Body of pancreas (tissue), 4 donors: ENCODE measurements at places on chromosomes 13 and 19. TPM values are rescaled to one million over a fixed set of nuclear protein-coding genes. Genes with fewer than 3 reads are reported as not detected.
A peak's percentile ranks its signal among the peaks of the same experiment; 100 is the strongest.

- H3K4me3 ChIP-seq, result no peak overlapping the region
- DNase-seq, result peak; percentile 19
- H3K36me3 ChIP-seq, result no peaks in the 10 kb centered on the region
- H3K4me1 ChIP-seq, result peaks cover 19% of the 10 kb centered on the region
- H3K27ac ChIP-seq, result no peak overlapping the region
Measured at GRCh38 chr13:80030491-80030890, 310.4 kb downstream of the SPRY2 start.

GRCh38 chr13:32650705-32651311 lies 64.6 kb downstream of the PDS5B start:
- no peak overlapping the region for H3K4me3 ChIP-seq
- DNase-seq, result peak; percentile 53
- H3K27me3 ChIP-seq, result no peaks in the 10 kb centered on the region
- no peaks in the 10 kb centered on the region for H3K36me3 ChIP-seq
- no peak overlapping the region for H3K27ac ChIP-seq
- no peaks in the 10 kb centered on the region for H3K4me1 ChIP-seq

GRCh38 chr13:77745784-77746183 lies 48.3 kb downstream of the SLAIN1 start:
- H3K36me3 ChIP-seq, result peaks cover 2% of the 10 kb centered on the region
- no peaks in the 10 kb centered on the region for H3K27me3 ChIP-seq
- no peak overlapping the region for H3K4me3 ChIP-seq
- H3K27ac ChIP-seq, result no peak overlapping the region
- peaks cover 18% of the 10 kb centered on the region for H3K4me1 ChIP-seq

DNA sequence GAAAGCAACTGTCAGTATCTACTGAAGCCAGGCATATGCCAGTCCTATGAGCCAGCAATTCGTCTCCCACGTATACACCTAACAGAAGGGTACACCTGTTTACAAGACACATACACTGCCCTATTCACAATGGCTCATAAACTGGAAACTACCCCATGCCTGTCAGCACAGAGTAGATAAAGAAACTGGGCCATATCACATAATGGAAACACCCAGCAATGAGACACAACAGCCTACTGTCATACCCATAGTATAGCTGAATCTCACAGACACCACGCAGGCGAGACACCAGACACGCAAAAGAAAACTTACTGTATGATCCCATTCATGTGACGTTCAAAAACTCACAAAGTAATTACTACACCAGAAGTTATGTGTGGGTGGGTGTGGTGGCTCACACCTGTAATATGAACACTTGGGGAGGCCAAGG lies 15.7 kb downstream of the NOSIP start:
- H3K27ac ChIP-seq, result peak overlapping the region; percentile 27
- H3K4me3 ChIP-seq, result no peak overlapping the region
- no peak for DNase-seq
- H3K27me3 ChIP-seq, result no peaks in the 10 kb centered on the region

- H3K4me3 ChIP-seq, result no peak overlapping the region
- no peaks in the 10 kb centered on the region for H3K27me3 ChIP-seq
- no peak overlapping the region for H3K27ac ChIP-seq
- no peaks in the 10 kb centered on the region for H3K36me3 ChIP-seq
Measured at GRCh38 chr19:1840541-1841115, 7.7 kb downstream of the REXO1 start.

DNA sequence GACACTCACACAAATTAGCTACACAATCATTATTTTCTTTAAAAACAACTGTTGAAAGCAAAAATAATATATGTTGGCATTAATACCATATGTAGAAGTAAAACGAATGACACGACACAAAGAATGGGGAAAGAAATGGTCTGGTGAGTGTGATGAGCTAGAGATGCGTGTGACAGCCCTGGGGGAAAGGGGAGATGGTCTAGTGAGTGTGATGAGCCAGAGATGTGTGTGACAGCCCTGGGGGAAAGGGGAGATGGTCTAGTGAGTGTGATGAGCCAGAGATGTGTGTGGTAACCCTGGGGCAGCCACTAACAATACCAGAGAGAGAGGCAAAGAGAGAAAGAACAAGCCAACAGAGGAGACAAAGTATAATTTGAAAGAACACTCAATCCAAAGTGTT lies 22.3 kb upstream of the LAMP1 start:
- no peaks in the 10 kb centered on the region for H3K27me3 ChIP-seq
- no peak overlapping the region for H3K27ac ChIP-seq
- H3K36me3 ChIP-seq, result no peaks in the 10 kb centered on the region
- no peak for DNase-seq
- H3K4me3 ChIP-seq, result no peak overlapping the region
- H3K4me1 ChIP-seq, result no peaks in the 10 kb centered on the region

DNA sequence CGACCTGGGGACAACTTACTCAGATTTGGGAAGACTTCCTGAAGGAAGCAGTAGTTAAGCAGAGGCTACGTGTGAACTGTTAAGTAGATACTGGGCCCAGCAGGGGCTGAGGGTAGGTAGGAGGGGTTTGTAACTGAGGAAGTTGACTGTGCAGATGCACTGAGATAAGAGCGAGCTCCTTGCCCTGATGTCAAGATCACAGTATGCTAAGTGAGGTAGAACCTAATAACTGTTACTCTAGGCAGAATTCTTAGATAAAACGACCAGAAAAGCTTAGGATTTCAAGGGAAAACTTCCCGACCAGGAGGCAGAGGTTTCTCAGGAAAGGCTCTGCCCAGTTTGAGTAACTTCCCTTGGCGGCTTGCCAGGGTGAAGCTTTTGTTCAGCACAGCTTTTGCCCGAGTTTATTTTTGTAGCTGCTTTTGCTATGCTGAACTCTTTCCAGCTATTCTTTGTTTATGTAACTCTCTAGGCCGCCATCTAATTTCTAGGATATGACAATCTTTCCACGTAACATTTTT lies 632.1 kb downstream of the DIAPH3 start:
- H3K4me1 ChIP-seq, result peaks cover 17% of the 10 kb centered on the region
- H3K27ac ChIP-seq, result peak overlapping the region; percentile 55

GRCh38 chr19:31354316-31354715 lies 5.1 kb upstream of the TSHZ3 start:
- H3K4me1 ChIP-seq, result peaks cover 16% of the 10 kb centered on the region
- H3K27me3 ChIP-seq, result no peaks in the 10 kb centered on the region
- DNase-seq, result no peak
- H3K27ac ChIP-seq, result no peak overlapping the region
- H3K4me3 ChIP-seq, result no peak overlapping the region

GRCh38 chr13:110015253-110015652 lies 228.9 kb upstream of the IRS2 start:
- peak; percentile 91 for DNase-seq
- H3K36me3 ChIP-seq, result no peaks in the 10 kb centered on the region
- no peak overlapping the region for H3K4me3 ChIP-seq

GRCh38 chr13:66716538-66716937 lies 513.6 kb downstream of the PCDH9 start:
- H3K36me3 ChIP-seq, result no peaks in the 10 kb centered on the region
- H3K4me1 ChIP-seq, result no peaks in the 10 kb centered on the region
- no peak overlapping the region for H3K4me3 ChIP-seq

DNA sequence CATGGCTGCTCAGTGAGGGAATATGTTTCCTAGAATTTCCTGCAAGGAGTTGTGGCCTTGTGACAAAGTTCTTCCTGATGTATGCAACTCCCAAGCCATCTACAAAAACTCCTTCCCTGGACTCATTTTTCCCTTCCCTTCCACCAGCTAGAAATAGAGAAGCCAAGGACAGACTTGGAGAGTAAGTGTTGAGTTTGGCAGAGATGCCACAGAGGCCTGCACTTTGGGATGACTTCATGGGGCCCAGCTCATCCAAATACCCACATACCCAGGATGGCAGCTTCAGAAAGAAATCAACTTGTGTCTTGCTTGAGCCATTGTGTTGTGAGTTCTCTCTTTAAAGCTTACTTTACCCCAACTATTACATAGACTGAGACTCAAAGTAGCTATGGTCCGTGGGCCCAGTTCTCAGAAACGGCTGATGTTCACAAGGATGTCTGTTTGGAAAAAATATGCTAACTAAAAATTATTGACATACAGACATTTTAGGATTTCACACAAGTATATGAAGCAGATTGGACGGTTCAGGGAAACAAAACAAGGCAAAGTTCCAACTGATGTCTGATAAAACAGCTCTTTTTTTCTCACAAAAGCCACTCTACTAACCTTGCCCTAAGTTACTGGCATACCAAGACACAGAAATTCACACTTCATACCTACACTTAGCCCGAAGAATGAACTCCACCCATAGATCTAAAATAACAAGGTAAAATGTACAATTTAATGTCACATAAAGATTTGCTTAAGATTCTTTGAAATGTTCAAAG lies 107.9 kb downstream of the NALCN start:
- H3K27me3 ChIP-seq, result no peaks in the 10 kb centered on the region
- no peaks in the 10 kb centered on the region for H3K36me3 ChIP-seq
- no peak overlapping the region for H3K27ac ChIP-seq
- DNase-seq, result no peak

DNA sequence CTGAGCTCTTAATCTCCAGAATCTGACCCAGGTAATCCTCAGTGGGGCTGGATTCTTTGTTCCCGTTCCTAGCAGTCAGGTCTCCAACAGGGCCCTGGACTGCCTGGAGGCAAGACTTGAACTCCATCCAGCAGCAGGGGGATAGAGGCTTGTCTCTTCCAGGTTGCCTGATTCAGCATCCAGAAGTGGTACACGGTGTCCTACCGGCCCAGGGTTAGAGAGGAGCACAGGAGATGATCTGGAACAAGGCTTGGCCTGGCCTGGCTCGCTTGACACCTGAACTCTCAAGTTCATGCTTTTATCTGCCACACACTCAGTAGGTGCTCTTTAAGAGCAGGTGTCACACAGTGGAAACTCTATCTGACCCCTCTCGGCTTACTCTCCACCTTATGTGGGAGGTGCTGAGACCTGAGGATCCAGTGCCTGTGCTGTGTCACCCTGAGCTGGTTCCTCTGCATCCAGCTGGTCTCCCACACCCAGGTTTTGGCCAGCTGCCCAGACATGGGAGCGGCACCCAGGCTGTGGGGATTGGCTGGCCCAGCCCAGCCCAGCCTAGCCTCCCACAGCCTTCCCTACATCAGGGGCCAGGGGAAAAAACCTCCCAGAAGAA lies at the start of gene CYP4F3:
CYP4F3 (plus strand) TSS at position 604 of the 610 bp plus-strand sequence. CDS start 519 bp downstream, outside the sequence.
- no peaks in the 10 kb centered on the region for H3K36me3 ChIP-seq
- H3K27me3 ChIP-seq, result no peaks in the 10 kb centered on the region
- no peaks in the 10 kb centered on the region for H3K4me1 ChIP-seq
- H3K4me3 ChIP-seq, result no peak within 1 kb of the TSS
- no peak within 1 kb of the TSS for H3K27ac ChIP-seq

GRCh38 chr13:31595563-31595962 lies 143.8 kb upstream of the RXFP2 start:
- H3K36me3 ChIP-seq, result no peaks in the 10 kb centered on the region
- DNase-seq, result no peak
- no peaks in the 10 kb centered on the region for H3K4me1 ChIP-seq

DNA sequence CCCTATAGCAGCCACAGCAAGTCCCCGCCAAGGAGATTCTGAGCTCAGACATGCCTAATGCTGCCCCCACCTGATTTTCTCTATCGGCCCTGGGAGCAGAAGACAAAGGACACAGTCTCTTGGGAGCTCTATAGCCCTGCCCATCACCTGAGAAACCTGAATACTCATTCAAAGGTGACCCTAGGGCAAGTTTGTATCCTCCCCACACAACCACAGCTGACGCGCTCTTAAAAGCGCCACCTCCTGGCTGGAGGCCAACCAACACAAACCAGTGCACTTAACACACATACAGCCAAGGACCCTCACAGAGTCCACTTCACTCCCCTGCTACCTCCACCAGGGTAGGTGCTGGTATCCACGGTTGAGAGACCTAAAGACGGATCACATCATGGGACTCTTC lies 8.8 kb upstream of the IGFL4 start:
- peak; percentile 10 for DNase-seq
- no peak overlapping the region for H3K4me3 ChIP-seq
- no peaks in the 10 kb centered on the region for H3K36me3 ChIP-seq
- no peaks in the 10 kb centered on the region for H3K4me1 ChIP-seq

DNA sequence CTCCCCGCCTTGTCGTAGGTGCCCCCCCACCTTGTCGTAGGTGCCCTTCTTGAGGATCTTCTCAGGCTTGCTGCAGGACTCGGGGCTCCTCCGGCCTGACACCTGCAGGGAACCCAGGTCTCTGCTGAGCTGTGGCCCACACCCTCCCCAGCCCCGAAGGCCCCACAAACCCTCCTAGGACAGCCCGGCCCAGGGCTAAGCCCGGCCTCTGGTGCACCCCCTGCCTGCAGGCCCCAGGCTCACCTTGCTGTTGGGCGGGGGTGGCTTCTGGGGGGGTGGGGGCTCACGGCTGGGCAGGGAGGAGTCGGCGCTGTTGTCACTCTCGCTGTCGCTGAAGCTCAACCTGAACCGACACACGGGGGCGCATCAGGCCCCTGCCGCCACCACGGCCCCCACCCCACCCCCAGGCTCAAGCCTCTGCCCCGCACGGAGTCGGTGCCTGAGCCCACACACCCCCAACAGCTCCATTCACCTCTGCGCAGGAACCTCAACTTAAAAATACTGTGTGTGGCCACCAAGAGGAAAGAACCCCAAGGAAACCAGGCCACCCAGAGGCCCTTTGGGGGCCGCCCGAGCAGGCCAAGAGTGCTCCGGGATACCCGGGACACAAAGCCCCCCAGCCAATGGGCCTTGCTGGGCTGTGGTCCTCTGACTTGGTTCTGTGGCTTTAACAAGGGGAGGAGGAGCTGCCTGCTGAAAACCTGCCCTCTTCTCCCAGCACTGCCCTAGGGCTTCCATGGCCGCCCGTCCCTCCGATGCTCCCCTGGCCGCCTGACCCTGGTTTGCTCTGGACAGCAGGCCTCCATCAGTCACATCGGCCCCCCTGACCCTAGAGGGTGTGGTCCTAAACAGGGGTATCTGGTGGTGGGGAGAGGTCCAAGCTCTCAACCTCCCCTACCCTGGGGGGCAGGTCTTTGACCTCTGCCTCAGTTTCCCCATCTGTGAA lies 65.8 kb downstream of the MLLT1 start:
- no peak overlapping the region for H3K4me3 ChIP-seq
- no peak for DNase-seq
- H3K36me3 ChIP-seq, result no peaks in the 10 kb centered on the region

DNA sequence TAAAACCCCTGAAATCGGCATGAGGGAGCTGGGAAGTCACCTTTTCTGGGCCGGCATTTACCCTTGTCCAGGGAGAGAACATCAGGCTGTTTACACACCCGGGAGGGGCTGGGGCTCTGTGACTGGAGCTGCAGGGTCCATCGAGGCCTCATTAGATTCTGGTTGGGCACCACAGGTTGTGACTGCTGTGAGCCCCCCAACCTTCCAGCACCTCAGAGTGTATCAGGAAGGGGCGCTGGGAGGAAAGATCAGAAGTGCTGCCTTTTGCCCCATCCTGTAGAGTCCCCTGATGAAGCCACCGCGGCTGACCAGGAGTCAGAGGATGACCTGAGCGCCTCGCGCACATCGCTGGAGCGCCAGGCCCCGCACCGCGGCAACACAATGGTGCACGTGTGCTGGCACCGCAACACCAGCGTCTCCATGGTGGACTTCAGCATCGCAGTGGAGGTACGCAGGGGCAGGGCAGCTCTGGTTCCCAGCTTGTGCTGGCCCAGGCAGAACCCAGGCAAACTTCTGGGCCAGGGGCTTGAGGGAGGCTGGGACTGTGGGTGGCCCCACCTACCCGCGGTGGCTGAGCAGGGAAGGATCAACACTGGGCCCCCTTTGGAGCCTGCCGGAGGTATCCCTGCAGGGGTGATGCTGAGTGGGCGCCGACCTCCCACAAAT lies 136.4 kb downstream of the STK24 start:
- H3K36me3 ChIP-seq, result no peaks in the 10 kb centered on the region
- no peak for DNase-seq
- no peaks in the 10 kb centered on the region for H3K27me3 ChIP-seq
- no peak overlapping the region for H3K4me3 ChIP-seq
- H3K27ac ChIP-seq, result no peak overlapping the region

The PABPC3 gene
- total RNA-seq, result not detected

The ALKBH7 gene
- total RNA-seq, result 41.2 TPM

The MEIS3 gene
- total RNA-seq, result 1.3 TPM

The STARD13 gene
- total RNA-seq, result 29.7 TPM

The KIR3DL1 gene
- not detected for total RNA-seq

The TUBA3C gene
- not detected for total RNA-seq

The TTYH1 gene
- 88.7 TPM for total RNA-seq

The LSR gene
- total RNA-seq, result 67.5 TPM

The EFNA2 gene
- total RNA-seq, result not detected
